ENCODE measurements at places on chromosomes 13 and 19. TPM values are rescaled to one million over a fixed set of nuclear protein-coding genes. Genes with fewer than 3 reads are reported as not detected.
A peak's percentile ranks its signal among the peaks of the same experiment; 100 is the strongest.

GRCh38 chr19:20925481-20925880, 2.4 kb downstream of the ZNF85 start:
- DNase-seq = no peak
- no peaks in the 10 kb centered on the region for H3K36me3 ChIP-seq
- no peak overlapping the region for H3K4me3 ChIP-seq
- H3K4me1 ChIP-seq = no peaks in the 10 kb centered on the region
- no peak overlapping the region for H3K27ac ChIP-seq
- no peaks in the 10 kb centered on the region for H3K27me3 ChIP-seq

PTPRH gene
- polyA plus RNA-seq = 31.2 TPM

GRCh38 chr13:47038188-47038587, 141.3 kb upstream of the HTR2A start:
- no peaks in the 10 kb centered on the region for H3K27me3 ChIP-seq
- H3K4me3 ChIP-seq = no peak overlapping the region
- H3K36me3 ChIP-seq = no peaks in the 10 kb centered on the region
- DNase-seq = no peak

DNA sequence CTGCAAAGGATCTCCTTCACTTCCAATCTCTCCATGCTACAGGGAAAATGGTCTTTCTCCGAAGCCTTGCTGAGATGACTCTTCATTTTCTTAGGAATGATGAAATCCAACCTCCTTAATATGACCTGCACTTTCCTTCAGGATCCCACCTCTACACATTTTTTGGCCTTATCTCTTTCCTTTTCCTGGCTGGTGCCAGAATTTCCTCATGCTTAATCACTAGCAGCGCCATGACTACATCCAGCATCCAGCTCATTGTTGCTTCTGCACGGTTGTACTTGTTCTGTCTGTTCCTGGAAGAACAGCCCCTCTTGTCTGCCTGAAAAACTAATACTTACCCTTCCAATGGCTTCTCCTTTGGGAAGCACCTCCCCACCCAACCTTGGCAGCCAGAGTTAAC, 68.4 kb downstream of the TEX26 start:
- no peaks in the 10 kb centered on the region for H3K27me3 ChIP-seq
- DNase-seq = no peak
- peaks cover 19% of the 10 kb centered on the region for H3K4me1 ChIP-seq
- H3K27ac ChIP-seq = no peak overlapping the region
- no peaks in the 10 kb centered on the region for H3K36me3 ChIP-seq
- H3K4me3 ChIP-seq = no peak overlapping the region

ZNF813 gene
- 1.2 TPM for polyA plus RNA-seq

GRCh38 chr13:30395192-30396158, 26.8 kb upstream of the UBE2L5 start:
- peak overlapping the region; percentile 97 for H3K27ac ChIP-seq
- peaks cover 5% of the 10 kb centered on the region for H3K4me1 ChIP-seq
- peak; percentile 99 for DNase-seq
- H3K36me3 ChIP-seq = no peaks in the 10 kb centered on the region
